Spleen (tissue), 13 donors: ENCODE measurements at places on chromosomes 12 and 14. TPM values are rescaled to one million over a fixed set of nuclear protein-coding genes. Genes with fewer than 3 reads are reported as not detected.

SSPN gene
- polyA plus RNA-seq = 3.1 TPM

SSTR1 gene
- 0.35 TPM for polyA plus RNA-seq

OS9 gene
- polyA plus RNA-seq = 94.9 TPM

ESRRB gene
- 0.21 TPM for polyA plus RNA-seq

SLC39A2 gene
- polyA plus RNA-seq = 0.16 TPM

LPAR5 gene
- polyA plus RNA-seq = 10.9 TPM

AGAP2 gene
- 6.6 TPM for polyA plus RNA-seq

SPRING1 gene
- 17.5 TPM for polyA plus RNA-seq

ACACB gene
- 2.8 TPM for polyA plus RNA-seq

FGF23 gene
- polyA plus RNA-seq = not detected

TMEM116 gene
- 6.2 TPM for polyA plus RNA-seq

PTGER2 gene
- polyA plus RNA-seq = 2.8 TPM

MYF6 gene
- not detected for polyA plus RNA-seq

POLE2 gene
- 4.9 TPM for polyA plus RNA-seq

NINJ2 gene
- 8.6 TPM for polyA plus RNA-seq

CD69 gene
- 55.1 TPM for polyA plus RNA-seq

BCL2L14 gene
- 0.91 TPM for polyA plus RNA-seq

PRKD1 gene
- 1.8 TPM for polyA plus RNA-seq

SPPL3 gene
- 10.7 TPM for polyA plus RNA-seq

TXNDC16 gene
- 1.7 TPM for polyA plus RNA-seq

SART3 gene
- polyA plus RNA-seq = 14.6 TPM

KRT85 gene
- polyA plus RNA-seq = not detected

SYCP3 gene
- 0.48 TPM for polyA plus RNA-seq

SYNE2 gene
- polyA plus RNA-seq = 25.5 TPM

GNG2 gene
- polyA plus RNA-seq = 36.8 TPM

RTL1 gene
- not detected for polyA plus RNA-seq

CLEC12A gene
- polyA plus RNA-seq = 25.3 TPM

ING4 gene
- 50.3 TPM for polyA plus RNA-seq

WNT1 gene
- polyA plus RNA-seq = 0.06 TPM

LGR5 gene
- 0.19 TPM for polyA plus RNA-seq

NEMF gene
- polyA plus RNA-seq = 35.0 TPM

CLEC6A gene
- 0.05 TPM for polyA plus RNA-seq

TAS2R30 gene
- not detected for polyA plus RNA-seq

CS gene
- 35.6 TPM for polyA plus RNA-seq

TEX52 gene
- not detected for polyA plus RNA-seq

SERPINA5 gene
- polyA plus RNA-seq = 41.4 TPM

G2E3 gene
- polyA plus RNA-seq = 4.6 TPM

SERPINA1 gene
- polyA plus RNA-seq = 28.4 TPM
